ENCODE measurements at places on chromosomes 16 and 17. TPM values are rescaled to one million over a fixed set of nuclear protein-coding genes. Genes with fewer than 3 reads are reported as not detected.

GRCh38 chr17:37294888-37295287, 80.9 kb upstream of the C17orf78 start:
- no peak for DNase-seq

DNA sequence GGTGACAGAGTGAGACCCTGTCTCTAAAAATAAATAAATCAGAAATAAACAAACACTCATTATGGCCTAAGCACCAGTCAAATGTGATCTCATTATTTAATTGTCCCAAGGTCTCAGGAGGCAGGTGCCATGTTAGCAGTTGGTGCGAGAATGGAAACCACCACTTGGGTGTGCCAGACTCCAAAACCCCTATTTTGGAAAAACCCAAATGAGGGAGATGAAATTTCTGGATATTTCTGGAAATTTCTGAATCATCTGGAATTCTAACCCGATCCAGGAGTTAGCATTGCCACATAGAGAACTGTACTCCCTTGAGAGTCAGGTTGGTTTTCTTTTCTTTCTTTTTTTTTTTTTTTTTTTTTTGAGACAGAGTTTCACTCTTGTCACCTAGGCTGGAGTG, 264.0 kb downstream of the XYLT1 start:
- no peak for DNase-seq

GRCh38 chr16:65154321-65154720, 32.5 kb upstream of the CDH11 start:
- no peak for DNase-seq

DNA sequence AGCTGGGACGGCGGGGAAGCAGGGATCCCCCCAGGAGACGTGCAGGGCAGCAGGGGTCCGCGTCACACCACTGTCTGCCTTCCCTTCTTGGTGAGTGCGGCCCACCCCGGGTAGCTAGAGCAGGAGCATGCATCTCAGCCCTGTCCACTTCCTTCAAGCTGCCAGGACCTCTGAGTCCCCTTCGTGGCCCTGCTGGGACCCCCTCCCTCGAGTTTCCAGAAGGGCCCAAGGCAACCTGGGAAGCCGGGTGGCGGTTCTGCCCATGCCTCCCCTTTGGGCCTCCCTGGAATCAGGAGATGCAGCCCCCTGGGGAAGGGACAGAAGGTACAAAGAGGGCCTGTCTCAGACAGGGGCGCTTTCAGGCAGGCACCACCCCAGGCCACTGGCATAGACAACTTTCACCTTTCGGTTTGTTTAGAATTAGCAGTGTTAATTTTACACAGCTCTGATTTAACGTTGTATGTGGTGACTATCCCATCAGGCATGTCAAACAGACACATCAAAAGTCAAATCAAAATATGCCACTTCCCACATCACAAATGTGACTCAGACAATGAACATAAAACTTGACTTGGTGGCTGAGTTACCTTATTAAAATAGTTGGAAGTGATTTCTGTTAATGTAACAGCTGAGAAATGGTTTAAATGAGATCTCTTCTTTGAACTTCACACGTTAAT, 94.5 kb upstream of the METRNL start:
- DNase-seq: no peak

- DNase-seq: no peak
Measured at GRCh38 chr17:11340803-11341202, 99.8 kb downstream of the SHISA6 start.

DNA sequence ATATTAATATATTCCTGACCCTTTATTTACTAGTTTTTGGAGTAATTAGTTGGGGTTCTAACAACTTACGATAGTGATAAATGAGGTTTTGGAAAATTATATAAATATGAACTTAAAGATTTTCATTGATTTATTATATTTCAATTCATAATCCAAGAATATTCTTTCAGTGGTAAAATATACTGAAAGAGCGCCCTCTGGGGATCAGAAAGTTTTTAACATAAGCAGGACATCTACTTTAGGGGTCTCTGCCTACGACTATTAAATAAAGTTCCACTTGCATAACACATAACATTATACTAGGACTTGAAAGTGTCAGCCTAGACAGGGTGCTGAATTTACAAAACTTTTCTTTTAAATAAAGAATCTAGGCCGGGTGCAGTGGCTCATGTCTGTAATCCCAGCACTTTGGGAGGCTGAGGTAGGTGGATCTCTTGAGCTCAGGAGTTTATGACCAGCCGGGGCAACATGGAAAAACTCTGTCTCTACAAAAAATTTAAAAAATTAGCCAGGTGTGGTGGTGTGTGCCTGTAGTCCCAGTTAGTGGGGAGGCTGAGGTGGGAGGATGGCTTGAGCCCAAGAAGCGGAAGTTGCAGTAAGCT, 15.6 kb downstream of the RFWD3 start:
- DNase-seq: no peak

DNA sequence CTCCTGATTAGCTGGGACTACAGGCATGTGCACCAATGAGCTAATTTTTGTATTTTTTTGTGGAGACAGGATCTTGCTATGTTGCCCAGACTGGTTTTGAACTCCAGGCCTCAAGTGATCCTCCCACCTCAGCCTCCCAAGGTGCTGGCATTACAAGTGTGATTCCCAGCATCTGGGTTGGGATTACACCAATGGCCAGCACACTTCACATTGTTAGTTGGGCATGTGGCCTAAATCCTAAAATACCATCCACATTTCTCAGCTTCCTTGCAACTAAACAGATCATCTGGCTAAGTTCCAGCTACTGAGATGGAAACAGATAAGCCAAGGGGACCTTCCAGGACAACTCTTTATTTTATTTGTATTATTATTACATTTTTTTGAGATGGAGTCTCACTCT, 9.9 kb downstream of the RABEP2 start:
- DNase-seq: no peak

DNA sequence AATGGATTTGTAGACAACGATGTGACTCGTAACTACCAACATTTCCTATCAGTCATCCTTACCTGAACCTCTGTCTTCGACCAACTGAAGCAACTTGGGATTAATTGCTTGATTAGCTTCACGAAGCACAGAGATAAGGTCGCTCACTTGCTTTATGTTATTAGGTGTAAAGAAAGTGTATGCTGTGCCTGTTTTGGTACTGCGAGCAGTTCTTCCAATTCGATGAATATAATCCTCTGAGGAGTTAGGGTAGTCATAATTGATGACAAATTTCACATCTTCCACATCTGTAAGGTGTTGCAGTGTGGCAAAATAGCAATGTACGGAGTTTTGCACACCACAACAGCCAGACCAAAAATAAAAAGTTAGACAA, 3.6 kb upstream of the POLG2 start:
- no peak for DNase-seq

- no peak for DNase-seq
Measured at GRCh38 chr17:77738751-77739531, 219.6 kb upstream of the TNRC6C start.

Gene CARD14
- not detected for total RNA-seq

Gene RHBDF2
- 48.5 TPM for total RNA-seq

Gene TENT4B
- total RNA-seq: 15.9 TPM

Gene HSD17B1
- 0.91 TPM for total RNA-seq

Gene MMP25
- 7.7 TPM for total RNA-seq

Gene KCNAB3
- 9.9 TPM for total RNA-seq
